Cortex of kidney (tissue), 1 donor: ENCODE measurements at places on chromosomes 2 and 18.

- no peak for DNase-seq
These were observed 47.5 kb downstream of the ANO7 start for GRCh38 chr2:241235859-241236593.

DNA sequence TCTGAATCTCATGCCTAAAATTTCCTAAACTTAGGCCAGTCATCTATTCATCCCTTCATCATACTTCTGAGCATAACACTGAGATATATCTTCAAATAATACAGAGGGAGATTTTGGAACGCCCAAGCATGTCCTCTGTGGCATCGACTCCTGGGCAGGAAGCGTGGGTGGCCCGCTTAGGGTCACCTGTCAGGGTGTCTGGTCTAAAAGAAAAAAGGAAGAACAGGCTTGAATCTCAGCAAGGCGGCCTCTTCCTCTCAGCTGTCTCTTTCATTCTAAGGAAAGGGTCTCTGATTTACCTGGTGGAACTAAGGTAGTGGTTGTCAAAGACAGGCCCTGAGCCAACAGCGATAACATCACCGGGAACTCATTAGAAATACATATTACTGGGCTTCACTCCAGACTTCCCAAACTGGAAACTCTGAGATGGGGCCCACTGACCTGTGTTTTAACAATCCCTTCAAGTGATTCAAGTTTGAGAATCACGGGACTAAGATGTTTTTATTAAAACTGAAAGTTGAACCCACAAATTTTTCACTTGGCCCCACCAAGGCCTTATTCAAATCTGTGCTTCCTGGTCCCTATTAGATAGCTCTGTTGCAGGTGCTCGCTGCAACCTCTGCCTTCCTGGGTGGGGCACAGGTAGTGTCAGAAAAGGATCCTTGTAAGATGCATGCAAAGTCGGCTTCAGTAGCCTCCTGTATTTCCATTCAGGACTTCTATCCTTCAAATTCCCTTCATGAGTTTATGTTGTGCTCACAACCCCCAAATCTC is 162.3 kb upstream of the CCDC68 start:
- DNase-seq = no peak

DNA sequence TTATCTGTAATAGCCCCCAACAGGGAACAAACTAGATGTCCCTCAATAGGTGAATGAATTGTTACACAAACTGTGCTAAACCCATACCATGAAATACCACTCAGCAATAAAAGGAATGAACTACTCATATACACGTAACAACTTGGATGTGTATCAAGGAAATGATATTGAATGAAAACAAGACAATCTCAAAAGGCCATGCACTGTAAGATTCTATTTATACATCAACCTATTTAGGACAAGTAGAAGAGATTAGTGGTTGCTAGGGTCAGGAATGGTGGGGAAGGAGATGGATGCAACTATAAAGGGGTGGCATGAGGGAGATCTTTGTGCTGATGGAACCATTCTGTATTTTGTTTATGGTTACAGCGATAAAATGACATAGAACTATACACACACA is 47.1 kb downstream of the KANSL3 start:
- DNase-seq = no peak

- DNase-seq = no peak
These were observed 47.4 kb upstream of the RMDN2 start for GRCh38 chr2:37877457-37878315.

GRCh38 chr2:229003256-229003655 is 267.8 kb downstream of the PID1 start:
- DNase-seq = no peak

DNA sequence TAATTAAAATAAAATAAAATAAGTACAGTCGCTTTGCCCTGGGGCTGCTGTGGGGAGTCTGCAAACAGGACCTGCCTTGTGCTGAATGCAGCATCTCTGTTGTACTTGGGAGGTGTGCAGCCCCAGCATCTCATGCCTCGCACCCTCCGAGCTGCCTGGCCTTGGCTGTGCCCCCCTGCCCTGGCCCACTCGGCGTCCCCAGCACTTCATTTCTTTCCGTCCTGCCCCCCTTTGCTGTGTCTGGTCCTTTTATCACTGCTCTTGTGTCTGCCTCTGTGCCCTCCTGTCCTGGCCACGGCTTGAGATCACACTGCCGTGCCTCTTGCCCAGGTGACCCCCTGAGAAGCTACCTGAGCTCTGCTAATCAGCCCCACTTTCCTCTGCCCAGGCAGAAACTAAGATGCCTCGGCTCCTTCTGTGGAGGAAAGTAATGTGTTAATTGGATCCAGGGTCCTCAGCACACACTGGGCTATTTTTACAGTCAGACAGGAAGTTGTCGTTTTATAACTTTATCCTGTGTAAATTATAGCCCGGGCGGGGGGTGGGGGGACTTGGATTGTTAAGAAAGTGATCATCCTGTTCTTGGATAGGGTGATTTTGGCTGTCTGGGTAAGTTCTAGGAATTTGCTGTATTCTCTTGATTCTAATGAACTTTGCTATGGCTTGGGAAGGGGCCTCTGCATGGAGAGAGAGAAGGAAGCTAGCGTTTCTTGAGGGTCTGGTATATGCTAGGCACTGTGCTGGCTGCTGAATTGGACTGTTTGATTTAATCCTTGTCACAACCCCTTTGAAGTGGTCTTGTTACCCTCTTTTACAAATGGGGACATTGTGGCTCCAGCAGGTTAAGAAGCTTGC is 69.4 kb downstream of the AGAP1 start:
- DNase-seq = no peak

GRCh38 chr2:111975819-111976218 is 77.4 kb downstream of the MERTK start:
- DNase-seq = no peak

- DNase-seq = no peak
These were observed at the start of gene PAX3 for GRCh38 chr2:222298311-222299150. TSS of gene PAX3 (minus strand) at chr2:222298998. CDS start at chr2:222298615, 383 bp downstream.

GRCh38 chr18:26159353-26159752 is 25.7 kb downstream of the PSMA8 start:
- no peak for DNase-seq

GRCh38 chr2:88329815-88330603 is 122.5 kb downstream of the FOXI3 start:
- no peak for DNase-seq
